MCF 10A (cell line): ENCODE measurements at places on chromosomes 7 and 10. TPM values are rescaled to one million over a fixed set of nuclear protein-coding genes. Genes with fewer than 3 reads are reported as not detected.

GRCh38 chr10:112839928-112840654 lies 110.0 kb upstream of the TCF7L2 start:
- DNase-seq: no peak
- no peak overlapping the region for H3K4me3 ChIP-seq
- H3K36me3 ChIP-seq: no peaks in the 10 kb centered on the region
- H3K27ac ChIP-seq: no peak overlapping the region
- H3K27me3 ChIP-seq: no peaks in the 10 kb centered on the region

DNA sequence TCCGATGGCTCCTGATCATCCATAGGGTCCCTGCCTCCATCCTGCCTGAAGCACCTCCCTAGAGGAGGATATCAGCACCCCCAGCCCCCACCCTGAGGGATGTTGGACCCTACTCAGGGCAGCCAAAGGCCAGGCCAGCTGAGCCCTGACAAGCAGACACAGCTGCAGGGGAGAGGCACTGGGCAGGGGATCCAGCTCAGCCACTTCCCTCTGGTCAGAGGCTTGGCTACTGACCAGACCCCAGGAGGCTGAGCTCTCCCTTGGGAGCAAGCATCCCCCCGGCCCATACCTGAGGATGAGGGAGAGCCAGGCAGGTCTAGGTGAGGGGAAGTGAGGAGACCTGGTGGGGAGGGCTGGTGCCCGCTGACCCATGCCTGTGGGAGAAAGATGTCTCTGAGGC lies 6.6 kb downstream of the LDB3 start:
- no peaks in the 10 kb centered on the region for H3K36me3 ChIP-seq
- no peak overlapping the region for H3K27ac ChIP-seq
- H3K4me3 ChIP-seq: no peak overlapping the region
- H3K4me1 ChIP-seq: no peaks in the 10 kb centered on the region

The CDHR3 gene
- total RNA-seq: 0.17 and 0.19 TPM in 2 replicates

The PRRT4 gene
- total RNA-seq: not detected in 2 replicates

The SORCS1 gene
- 0.54 TPM in 1 of 2 replicates, not detected in the other for total RNA-seq

The FAM20C gene
- 8.8 and 14.2 TPM in 2 replicates for total RNA-seq

The ITGA8 gene
- total RNA-seq: not detected in 2 replicates

The UCN3 gene
- total RNA-seq: not detected in 2 replicates

The C10orf95 gene
- total RNA-seq: 0.49 and 0.63 TPM in 2 replicates

The ACSL5 gene
- total RNA-seq: 0.12 and 0.68 TPM in 2 replicates

DNA sequence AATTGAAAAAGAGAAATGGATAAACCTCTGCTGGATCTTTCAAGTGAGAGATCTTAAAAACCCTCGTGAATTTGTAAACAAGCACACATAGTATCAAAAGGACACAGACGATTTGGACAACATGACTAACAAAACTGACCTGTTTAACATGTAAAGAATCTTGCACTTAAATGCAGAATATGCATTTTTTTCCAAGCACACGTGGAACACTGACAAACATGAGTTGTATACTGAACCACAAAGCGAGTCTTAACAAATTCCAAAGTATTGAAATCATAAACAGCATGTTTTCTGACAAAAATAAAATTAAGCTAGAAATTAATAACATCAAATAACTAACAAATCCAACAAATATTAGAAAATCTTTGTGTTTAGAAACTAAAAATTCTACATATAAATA lies 65.0 kb upstream of the ZNF746 start:
- peaks cover 26% of the 10 kb centered on the region for H3K4me1 ChIP-seq
- H3K27me3 ChIP-seq: no peaks in the 10 kb centered on the region
- DNase-seq: no peak

- peak; percentile 70 for DNase-seq
- peak overlapping the region; percentile 54 for H3K27ac ChIP-seq
- H3K36me3 ChIP-seq: peaks cover 9% of the 10 kb centered on the region
- H3K27me3 ChIP-seq: no peaks in the 10 kb centered on the region
- peaks cover 18% of the 10 kb centered on the region for H3K4me1 ChIP-seq
These were observed 21.1 kb downstream of the ZNF775 start for GRCh38 chr7:150400008-150400787.

DNA sequence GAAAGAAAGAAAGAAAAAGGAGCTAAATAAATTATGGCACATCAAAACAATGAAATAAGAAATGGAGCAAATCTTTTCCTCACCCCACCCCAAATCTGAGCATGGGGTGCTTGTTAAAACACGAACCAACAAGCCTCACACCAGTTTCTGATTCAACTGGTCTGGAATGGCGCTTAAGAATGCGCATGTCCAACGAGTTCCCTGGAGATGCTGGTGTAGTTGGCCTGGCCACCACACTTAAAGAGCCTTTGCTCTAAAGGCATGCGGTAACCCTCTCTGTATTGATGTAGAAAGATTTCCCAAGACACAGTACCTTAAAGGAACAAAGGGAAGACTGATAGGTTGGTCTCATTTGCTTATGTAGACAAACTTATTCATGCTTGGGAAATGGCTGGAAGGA lies 49.1 kb upstream of the STEAP1B start:
- no peaks in the 10 kb centered on the region for H3K4me1 ChIP-seq
- no peak overlapping the region for H3K4me3 ChIP-seq
- peaks cover 84% of the 10 kb centered on the region for H3K27me3 ChIP-seq
- no peak overlapping the region for H3K27ac ChIP-seq

- H3K4me1 ChIP-seq: no peaks in the 10 kb centered on the region
- no peak for DNase-seq
- H3K27ac ChIP-seq: no peak overlapping the region
- no peaks in the 10 kb centered on the region for H3K27me3 ChIP-seq
- no peaks in the 10 kb centered on the region for H3K36me3 ChIP-seq
These were observed 25.0 kb upstream of the ATP6V0A4 start for GRCh38 chr7:138822867-138823535.
